ENCODE measurements at places on chromosomes 4 and X.

- DNase-seq: no peak
These were observed 82.8 kb downstream of the PDGFC start for GRCh38 chr4:156888762-156889161.

DNA sequence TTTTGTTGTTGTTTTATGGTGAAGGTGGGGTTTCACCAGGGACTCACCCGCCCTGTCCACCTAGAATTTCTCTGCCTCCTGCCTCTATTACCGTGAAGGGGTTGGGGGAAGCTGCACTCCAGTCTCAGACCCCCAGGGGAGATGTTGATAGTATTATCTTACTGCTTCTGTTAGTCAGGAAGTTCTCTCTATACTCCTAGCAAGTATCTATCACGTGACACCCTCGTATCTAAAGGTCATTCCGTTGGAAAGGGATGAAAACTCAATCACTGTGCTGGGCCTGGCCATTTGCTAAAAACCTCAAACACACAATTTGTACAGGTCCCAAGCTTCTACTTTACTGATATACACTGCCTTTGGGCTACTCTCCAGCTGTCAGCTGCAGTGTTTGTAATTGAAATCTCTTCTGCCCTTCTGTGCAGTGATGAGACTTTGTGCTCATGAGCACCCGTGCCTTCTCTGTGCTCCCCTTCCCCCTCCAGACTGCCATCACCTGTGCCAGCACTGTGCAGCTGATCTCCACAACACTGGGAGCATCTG lies 188.5 kb upstream of the ANXA3 start:
- no peak for DNase-seq

DNA sequence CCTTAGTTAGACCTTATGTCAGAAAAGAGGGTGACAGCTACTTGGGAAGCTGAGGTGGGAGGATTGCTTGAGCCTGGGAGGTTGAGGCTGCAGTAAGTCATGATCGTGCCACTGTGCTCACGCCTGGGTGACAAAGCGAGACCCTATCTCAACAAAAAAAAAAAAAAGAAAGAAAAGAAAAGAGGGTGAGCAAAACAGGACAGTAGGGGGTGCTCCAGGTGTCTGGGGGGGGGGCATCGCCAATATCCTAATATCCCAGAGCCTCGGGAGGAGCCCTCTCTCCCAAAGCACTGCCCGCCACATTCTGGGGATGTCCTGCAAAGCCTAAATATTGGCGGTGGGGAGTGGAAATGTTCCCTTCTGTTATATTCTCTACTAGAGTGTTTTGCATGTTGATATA lies 120.9 kb upstream of the TBL1X start:
- no peak for DNase-seq

DNA sequence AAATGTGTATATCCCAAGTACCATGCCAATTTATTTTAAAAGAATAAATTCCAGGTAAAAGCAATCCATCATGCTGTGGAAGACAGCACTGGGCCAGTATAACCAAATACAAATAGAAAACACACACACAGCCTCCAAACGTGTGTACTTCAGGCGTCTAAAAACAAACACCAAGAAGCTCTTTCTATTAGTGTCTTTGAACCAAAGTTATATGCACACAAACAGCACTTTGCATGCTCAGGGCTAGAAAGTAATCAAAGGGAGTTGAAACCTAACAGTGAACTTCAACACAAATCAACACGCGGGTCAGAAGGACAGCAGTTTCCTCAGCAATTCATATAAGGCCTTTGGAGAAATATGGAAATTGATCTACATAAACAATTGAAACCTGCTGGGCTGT lies 15.4 kb downstream of the GASK1B start:
- DNase-seq: no peak

GRCh38 chrX:101206471-101206870 lies 13.1 kb upstream of the DRP2 start:
- peak; percentile 53 for DNase-seq

DNA sequence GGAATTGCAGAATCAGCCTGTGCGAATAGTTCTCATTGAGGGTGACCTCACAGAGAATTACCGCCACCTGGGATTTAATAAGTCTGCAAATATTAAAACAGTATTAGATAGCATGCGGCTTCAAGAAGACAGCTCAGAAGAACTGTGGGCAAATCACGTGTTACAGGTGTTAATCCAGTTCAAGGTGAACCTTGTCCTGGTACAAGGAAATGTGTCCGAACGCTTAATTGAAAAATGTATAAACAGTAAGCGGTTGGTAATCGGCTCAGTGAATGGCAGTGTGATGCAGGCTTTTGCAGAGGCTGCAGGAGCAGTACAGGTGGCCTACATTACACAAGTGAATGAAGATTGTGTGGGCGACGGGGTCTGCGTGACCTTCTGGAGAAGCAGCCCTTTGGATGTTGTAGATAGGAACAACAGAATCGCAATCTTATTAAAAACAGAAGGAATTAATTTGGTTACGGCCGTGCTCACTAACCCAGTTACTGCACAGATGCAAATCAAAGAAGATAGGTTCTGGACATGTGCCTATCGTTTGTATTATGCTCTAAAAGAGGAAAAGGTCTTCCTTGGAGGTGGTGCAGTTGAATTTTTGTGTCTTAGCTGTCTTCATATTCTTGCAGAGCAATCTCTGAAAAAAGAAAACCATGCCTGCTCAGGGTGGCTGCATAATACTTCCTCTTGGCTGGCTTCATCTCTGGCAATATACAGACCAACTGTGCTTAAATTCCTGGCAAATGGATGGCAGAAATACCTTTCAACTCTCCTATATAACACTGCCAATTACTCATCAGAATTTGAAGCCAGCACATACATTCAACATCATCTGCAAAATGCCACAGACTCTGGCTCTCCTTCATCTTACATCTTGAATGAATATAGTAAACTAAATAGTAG lies 10.7 kb downstream of the BBS12 start:
- no peak for DNase-seq

DNA sequence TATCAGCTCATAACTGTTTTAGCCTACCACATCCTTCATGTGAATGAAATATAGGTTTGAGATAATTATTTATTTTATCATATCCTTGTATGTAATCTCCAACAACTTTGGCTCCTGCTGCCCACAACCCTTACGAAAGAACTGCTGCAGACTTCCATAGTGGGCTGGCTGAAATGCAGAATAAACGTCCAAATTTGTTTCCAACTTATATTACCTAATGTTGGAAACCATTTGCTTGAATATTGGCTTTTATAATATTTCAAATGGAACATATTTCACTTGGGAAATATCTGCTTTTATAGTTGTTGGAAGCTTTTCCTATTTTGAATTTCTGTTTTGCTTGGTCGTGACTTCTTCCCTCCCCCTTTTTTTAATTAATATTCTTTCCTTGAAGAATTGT lies 45.0 kb upstream of the ITM2A start:
- no peak for DNase-seq

GRCh38 chr4:36677874-36678273 lies 396.5 kb downstream of the DTHD1 start:
- DNase-seq: no peak

- DNase-seq: no peak
These were observed 58.1 kb downstream of the SLC10A6 start for GRCh38 chr4:86791126-86791525.

- DNase-seq: no peak
These were observed 47.4 kb upstream of the ZNF518B start for GRCh38 chr4:10504570-10505179.

GRCh38 chrX:109886122-109886761 lies 116.7 kb upstream of the TMEM164 start:
- DNase-seq: peak; percentile 78

DNA sequence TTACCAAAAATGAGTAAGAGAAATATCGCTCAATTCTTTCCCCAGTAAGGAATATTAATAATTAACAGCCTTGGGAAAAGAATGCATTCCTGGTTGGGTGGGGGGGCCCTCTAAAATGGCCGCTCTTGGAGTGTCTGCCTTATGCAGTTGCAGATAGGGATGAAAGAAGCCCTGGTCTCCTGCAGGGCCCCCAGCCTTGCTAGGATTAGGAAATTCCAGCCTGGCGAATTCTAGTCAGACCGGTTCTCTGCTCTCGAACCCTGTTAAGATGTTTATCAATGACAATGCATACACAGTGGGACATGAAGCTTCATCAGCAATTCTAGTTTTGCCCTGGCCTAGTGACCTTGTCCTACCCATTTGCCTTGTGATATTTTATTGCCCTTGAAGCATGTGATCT lies 1047.7 kb upstream of the GRID2 start:
- no peak for DNase-seq

GRCh38 chr4:41377196-41377595 lies 120.5 kb downstream of the UCHL1 start:
- DNase-seq: no peak

GRCh38 chrX:112577146-112577545 lies 102.6 kb downstream of the LHFPL1 start:
- no peak for DNase-seq

DNA sequence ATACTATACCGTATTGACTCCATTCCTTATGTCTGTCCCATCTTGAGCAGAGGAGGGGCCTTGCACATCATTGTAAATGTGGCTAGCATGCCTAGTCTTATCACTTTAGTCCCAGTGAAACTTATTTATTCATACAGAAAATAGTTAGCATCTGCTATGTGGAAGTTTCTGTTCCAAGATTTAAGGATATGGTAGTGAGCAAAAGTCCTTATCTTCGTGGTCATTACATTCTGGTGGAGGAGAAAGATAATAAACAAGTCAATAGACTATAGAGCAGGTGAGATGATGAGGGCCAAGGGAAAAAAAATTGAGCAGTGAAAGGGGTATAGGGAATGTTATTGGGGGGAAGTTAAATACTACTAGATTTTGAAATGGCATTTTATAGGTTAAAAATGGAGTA lies 63.4 kb upstream of the PRRG3 start:
- DNase-seq: no peak

DNA sequence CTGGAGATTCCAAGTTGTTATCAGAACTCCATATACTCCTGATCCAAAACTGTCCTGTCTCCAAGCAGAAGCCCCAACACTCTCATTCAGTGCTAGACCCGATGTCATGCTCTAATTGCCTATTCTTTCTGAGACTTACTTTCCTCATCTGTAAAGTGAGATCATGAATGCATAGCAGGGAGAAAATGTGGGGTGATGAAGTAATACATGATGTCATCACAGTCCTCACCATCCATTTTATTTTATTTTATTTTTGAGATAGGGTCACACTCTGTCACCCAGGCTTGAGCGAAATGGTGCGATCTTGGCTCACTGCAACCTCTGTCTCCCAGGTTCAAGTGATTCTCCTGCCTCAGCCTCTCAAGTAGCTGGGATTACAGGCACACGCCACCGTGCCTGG lies 1554.0 kb upstream of the ADGRL3 start:
- DNase-seq: no peak

- DNase-seq: no peak
These were observed at the start of gene ERAS for GRCh38 chrX:48826135-48826875. Gene ERAS, plus strand, starts transcription at chrX:48826513. Its CDS starts 2,611 bp downstream, at chrX:48829124.

GRCh38 chrX:141469469-141469868 lies 115.1 kb downstream of the SPANXA1 start:
- no peak for DNase-seq

GRCh38 chr4:165312506-165312905 lies 15.0 kb upstream of the MSMO1 start:
- no peak for DNase-seq

- DNase-seq: no peak
These were observed 357.5 kb downstream of the RAPGEF2 start for GRCh38 chr4:159460371-159460770.

- DNase-seq: no peak
These were observed 8.8 kb upstream of the TBC1D25 start for GRCh38 chrX:48530736-48531135.

GRCh38 chr4:629636-629914 lies 4.2 kb downstream of the PDE6B start:
- DNase-seq: no peak

DNA sequence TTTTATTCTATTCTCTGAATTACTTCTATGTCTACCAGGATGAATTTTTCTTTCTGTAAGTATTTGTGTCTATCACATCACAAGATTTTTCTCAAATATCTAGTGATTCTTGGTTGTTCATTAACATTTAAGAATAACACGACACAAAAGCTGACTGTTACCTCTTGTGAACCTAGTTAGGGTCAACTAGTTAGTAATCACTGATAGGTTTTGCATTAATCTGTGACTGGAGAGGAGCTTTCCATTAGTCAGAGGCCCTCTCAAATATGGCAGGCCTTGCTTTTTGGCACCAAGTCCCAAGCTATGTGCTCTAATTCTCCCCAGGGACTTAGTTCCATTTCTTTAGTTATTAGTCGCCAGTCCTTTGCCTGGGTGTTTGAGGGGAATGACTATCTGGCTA lies 259.2 kb downstream of the CFAP299 start:
- no peak for DNase-seq

DNA sequence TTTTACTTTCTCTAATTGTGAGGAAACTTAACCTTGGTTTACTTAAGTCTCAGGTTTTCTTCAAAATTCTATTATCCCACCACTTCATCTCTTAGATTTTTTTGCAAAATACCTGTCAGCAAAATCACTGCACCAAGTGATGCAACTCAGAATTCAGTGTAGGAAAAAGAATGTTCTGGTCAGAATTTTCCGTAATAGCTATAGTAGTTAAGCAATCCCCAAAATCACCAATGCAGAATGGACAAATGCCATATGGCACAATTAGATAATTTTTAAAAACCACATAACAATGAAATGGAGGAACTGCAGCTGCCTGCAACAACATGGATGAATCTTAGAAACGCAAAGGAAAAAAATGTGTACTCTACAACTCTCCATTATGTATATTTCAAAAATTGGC lies 373.1 kb downstream of the NAF1 start:
- DNase-seq: no peak

DNA sequence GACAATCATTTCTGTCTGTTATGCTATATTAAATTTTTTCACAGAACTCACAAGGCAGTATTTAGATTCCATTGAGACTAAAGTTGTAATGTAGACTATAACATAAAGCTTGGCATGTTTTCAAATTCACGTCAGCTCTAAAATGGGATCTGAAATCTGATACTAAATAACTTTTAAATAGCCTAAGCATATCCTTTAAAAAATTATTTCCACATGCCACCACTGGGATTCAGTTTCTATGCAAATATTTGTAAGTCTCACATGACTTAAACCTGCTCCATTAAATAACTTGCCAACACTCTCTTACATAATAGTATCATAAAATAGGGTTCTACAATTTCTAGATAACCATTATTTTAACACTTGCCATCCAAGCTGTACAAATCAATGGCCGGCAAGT lies 32.4 kb downstream of the KLHL8 start:
- DNase-seq: no peak

GRCh38 chr4:152554742-152555141 lies 18.9 kb upstream of the FBXW7 start:
- DNase-seq: no peak

DNA sequence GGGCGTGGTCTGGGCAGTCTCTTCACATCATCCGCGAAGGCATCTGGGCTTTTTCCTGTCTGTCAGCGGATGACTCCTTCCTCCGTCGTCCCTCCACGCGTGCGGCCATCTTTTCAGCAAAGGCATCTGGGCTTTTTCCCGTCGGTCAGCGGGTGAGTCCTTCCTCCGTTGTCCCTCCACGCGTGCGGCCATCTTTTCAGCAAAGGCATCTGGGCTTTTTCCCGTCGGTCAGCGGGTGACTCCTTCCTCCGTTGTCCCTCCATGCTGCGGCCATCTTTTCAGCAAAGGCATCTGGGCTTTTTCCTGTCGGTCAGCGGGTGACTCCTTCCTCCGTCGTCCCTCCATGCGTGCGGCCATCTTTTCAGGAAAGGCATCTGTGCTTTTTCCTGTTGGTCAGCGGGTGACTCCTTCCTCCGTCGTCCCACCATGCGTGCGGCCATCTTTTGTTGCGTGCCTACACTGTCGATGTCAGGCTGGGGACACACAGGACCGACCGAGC lies 12.3 kb upstream of the TMEM271 start:
- DNase-seq: no peak

Data from HEK293T (cell line).